ENCODE measurements at places on chromosomes 6 and 20.
A peak's percentile ranks its signal among the peaks of the same experiment; 100 is the strongest.

- no peak for DNase-seq
These were observed 74.4 kb upstream of the GATA5 start for GRCh38 chr20:62550087-62550632.

- DNase-seq, result peak; percentile 51
These were observed 16.4 kb downstream of the FAXC start for GRCh38 chr6:99333068-99333467.

DNA sequence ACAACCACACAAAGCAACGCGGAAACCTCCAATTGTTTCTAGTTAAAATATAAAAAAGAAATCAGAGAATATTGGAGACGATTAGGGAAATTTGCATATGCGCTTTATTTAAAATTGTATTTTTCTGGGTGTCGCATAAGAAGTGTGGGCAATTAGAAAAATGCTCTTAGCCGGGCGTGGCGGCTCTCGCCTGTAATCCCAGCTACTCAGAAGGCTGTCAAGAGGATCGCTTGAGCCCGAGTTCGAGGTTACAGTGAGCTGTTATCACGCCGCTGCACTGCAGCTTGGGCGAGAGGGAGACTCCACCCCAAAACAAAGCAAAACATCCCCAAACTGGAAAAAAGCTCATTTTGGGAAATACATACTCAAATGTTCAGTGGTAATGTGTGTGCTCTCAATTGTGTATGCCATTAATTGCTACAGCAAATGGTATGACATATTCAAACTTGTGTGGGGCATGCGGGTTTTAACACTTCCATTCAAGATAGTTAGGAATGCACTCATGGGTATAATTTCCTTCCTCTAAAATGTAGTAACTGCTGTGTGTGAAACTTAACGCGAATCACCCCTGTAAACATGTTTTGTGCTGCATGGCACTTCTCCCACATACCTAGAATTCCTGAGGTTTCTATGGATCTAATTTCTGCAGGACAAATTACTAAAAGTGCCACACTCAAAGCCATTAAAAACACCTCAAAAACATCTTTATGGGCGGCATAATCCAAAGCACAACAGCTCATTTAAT is 54.7 kb upstream of the HFE start:
- peak; percentile 24 for DNase-seq

DNA sequence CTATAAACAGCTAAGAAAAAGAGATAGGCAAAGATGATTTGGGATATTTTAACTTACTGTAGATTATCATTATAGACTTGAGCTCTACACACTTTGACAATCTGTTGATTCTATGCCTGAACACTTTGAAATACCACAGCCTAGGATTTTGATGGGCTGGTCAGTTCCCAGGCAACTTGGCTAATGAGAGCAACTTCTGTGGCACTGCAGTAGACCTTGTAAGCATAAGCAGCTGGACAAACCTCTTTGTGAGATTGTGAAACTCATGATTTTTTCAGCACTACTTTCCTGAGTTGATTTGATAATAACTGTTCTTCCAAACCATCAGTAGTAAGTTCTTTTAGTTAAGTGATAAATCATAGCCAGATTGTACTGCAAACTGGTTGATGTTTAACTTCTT is 27.1 kb upstream of the ELOVL5 start:
- no peak for DNase-seq

Data from stimulated activated naive B cell treated with anti-CD40 and anti-IgM and Interleukin-4, amounts not matched to agents 10 μg/mL and 1 μg/mL and 100 μg/mL, for 72 hours (primary cell).